ENCODE measurements at places on chromosomes 7 and 10. TPM values are rescaled to one million over a fixed set of nuclear protein-coding genes. Genes with fewer than 3 reads are reported as not detected.

The SAP25 gene
- total RNA-seq, result 2.8 TPM

The EPO gene
- total RNA-seq, result not detected

- H3K27me3 ChIP-seq, result no peaks in the 10 kb centered on the region
- no peaks in the 10 kb centered on the region for H3K4me1 ChIP-seq
- DNase-seq, result no peak
- H3K4me3 ChIP-seq, result no peak overlapping the region
- H3K27ac ChIP-seq, result no peak overlapping the region
Observed at GRCh38 chr7:123573341-123573740, 15.7 kb upstream of the NDUFA5 start.

DNA sequence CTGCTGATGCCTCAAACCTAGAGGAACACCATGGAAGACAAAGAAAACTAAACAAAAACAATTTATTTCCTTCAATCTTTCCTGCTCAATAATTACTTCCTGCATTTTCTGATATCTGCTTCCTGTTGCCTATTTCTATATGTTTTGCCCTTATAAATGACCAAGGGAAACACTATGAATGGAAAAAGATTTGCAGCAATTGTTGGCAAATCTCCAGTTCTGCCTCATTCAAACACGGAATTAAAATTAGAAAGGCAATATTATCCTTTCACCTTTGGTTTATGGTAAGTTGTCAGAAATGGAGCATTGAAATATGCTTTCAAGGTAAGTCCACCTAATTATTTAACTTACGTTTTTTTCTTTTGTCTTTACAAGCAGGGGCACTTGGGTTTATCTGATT lies 552.2 kb upstream of the ANKRD30A start:
- peaks cover 14% of the 10 kb centered on the region for H3K4me1 ChIP-seq
- H3K27me3 ChIP-seq, result no peaks in the 10 kb centered on the region
- H3K4me3 ChIP-seq, result no peak overlapping the region

GRCh38 chr7:12623885-12624498 lies 53.5 kb downstream of the SCIN start:
- no peak overlapping the region for H3K27ac ChIP-seq
- no peaks in the 10 kb centered on the region for H3K27me3 ChIP-seq
- DNase-seq, result peak; percentile 56
- no peaks in the 10 kb centered on the region for H3K4me1 ChIP-seq

All from A673 (cell line).